ENCODE measurements at places on chromosomes 1 and 21.

DNA sequence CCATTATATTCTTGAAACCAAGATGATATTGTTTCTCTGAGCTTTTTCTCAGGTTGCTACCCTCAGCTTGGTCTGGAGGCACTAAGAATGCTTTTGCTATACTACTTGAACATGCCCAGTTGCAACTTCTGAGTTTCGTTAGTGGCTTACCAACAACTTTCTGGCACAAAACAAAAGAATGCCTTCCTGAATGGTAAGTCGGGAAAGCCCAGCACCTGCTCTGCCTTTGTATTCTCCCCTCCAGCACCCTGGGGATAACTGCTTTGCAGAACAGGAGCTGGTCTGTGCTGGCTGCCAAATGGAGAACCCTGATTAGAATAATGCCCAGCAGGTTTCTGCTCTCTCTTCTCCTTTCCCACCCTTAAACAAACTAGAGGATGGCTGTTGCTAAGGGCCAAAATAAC lies 149.3 kb downstream of the TGFB2 start:
- DNase-seq = no peak

DNA sequence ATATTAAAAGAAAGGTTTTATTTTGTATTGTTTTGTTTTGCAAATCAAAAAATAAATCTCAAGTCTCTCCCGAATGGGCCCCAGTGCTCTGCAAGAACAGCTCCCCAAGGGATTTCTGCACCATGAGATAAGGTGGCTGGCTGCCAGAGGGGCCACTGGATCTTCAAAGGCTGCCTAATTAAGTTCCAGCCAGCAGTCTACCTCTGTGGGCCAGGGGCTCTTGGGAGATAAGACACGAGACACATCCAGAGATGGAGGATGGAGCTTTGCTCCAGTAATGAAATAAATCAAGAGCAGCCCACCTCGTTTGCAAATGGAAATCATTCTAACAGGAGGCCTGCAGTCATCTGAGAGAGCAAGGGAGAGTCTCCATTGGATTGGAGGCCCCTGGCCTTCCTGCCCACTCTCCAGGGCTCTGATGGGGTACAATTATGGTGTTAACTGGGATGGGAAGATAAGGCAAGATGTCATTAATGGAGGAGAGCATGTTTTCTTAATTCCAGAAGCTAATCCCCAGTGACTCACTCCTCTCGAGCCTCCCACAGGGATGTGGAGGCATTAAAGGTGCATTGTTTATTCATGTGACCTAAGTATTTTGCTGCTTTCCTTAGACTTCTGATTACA lies 155.2 kb upstream of the KAZN start:
- no peak for DNase-seq

DNA sequence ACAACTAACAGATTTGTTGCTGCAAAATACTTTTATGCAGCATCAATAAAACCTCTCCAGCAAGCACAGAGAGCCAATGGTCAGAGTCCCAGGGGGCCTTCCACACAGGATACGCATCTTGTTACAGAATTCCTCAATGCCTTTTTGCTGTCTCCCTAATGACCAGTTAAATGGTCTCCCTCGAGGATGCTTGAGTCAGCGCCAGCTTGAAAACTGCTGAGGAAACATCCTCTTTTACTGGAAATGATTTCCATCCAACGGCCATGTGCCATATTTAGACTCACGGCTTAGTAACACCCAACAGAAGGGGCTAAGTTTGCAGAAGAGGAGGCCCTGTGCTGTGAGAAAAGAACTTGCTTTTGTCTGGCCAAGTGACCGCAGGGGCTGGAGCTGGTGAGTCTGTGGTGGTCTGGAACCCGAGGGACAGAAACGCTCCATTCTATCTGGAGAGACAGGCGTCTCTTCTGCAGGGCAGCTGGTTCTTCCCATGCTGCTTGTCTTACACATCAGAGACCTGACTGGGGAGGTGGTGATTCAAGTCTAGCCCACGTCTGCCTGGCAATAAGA lies 496.4 kb downstream of the SETD4 start:
- DNase-seq = no peak

DNA sequence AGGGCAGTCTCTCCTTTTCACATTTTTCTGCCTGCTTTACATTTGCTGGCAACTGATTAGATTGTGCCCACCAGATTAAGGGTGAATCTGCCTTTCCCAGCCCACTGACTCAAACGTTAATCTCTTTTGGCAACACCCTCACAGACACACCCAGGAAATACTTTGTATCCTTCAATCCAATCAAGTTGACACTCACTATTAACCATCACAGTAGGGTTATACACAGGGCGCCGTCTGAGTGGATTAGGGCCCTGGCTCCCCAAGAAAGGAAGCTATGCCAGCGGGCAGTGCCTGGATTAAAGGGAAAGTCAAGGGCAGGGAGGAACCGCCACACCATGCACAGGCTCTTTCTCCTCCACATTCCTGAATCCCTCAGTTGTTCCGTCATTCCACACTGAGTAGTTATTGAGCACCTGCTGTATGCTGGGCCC lies 56.2 kb downstream of the EVA1C start:
- no peak for DNase-seq
